Adipose tissue (tissue), 3 donors: ENCODE measurements at places on chromosomes 2 and 18. TPM values are rescaled to one million over a fixed set of nuclear protein-coding genes. Genes with fewer than 3 reads are reported as not detected.

Gene TFCP2L1
- polyA plus RNA-seq = 1.1 TPM

Gene ACMSD
- polyA plus RNA-seq = 0.18 TPM

Gene TMEM87B
- 10.3 TPM for polyA plus RNA-seq

Gene SERPINB13
- polyA plus RNA-seq = not detected

Gene ZSWIM2
- 0.34 TPM for polyA plus RNA-seq

Gene BAZ2B
- polyA plus RNA-seq = 16.3 TPM

Gene DHRS9
- 0.16 TPM for polyA plus RNA-seq

Gene SLC16A14
- 1.6 TPM for polyA plus RNA-seq

Gene SNED1
- 18.1 TPM for polyA plus RNA-seq

Gene EVA1A
- 0.79 TPM for polyA plus RNA-seq

Gene SERPINB2
- 0.18 TPM for polyA plus RNA-seq

Gene MARCO
- 10.1 TPM for polyA plus RNA-seq

Gene ST8SIA5
- 0.10 TPM for polyA plus RNA-seq

Gene SULT1C4
- 2.2 TPM for polyA plus RNA-seq

Gene EN1
- polyA plus RNA-seq = 0.43 TPM

Gene GAL3ST2
- 0.09 TPM for polyA plus RNA-seq
